Mammary epithelial cell (primary cell): ENCODE measurements at places on chromosomes 16 and 17.

DNA sequence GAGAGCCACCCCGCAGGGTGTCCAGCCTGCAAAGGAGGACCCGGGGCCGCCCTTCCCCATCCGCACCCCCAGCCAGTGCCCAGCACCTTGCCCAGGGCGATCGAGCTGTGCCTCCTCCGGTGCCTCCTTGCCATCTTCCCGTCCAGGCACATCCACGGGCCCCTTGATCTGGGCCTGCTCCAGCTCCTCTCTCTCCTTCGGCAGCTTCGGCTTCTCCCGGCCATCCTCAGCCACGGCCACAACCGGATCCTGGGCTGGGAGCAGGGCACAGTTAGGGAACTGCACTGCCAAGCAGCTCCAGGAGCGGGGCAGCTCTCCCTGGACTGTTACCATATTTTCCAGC is 13.8 kb downstream of the NDUFAF8 start:
- DNase-seq: no peak

DNA sequence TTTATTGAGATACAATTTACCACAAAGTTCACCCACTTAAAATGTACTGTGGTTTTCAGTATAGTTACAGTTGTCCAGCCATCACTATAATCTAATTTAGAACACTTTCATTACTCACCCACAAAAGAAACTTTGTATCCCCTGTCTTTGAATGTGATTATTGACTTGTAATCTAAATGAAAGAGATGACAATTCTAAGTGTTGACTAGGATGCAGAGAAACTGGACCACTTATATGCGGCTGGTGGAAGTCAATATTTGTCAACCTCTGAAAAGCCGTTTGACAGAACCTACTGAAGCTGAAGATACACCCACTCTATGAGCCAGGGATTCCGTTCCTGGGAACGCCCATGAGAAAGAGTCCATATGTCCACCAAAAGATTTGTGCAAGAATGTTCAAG is 36.8 kb downstream of the TEKT5 start:
- no peak for DNase-seq

DNA sequence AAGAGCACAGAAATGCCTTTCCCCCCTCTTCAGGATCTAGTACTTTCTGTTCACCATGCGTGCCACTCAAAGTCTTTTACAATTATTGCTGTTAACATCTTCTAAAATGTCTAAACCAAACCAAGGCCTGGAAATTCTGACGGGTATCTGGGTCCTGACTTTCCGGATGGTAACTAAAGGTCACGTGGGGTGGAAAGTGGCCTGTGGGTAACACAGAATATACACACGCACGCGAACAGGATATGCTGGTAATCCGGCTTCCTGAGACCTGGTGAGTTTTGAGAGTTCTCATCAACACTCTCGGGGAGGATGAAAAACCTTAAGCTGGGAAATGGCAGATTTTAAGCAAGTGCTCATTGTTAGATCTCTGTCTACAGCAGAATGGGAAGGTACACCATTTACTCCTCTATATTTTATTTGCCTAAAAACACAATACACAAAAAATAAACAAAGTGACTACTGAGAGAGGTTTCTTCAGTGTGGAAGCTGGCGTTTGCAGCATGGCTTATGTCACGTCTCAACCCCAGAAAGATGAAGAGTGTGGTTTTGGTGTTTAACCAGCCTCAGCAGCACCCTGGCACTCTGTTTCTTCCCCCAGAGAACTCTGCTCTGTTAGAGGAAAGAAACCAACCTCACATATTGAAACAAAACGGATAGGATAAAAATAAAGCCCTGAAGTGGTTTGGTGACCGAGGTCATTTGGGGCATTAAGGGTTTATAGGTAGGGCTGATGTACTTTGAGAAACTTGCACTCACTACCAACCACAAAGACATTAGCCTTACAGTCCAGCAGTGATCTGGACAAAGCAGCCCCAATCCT is 37.3 kb downstream of the SMG6 start:
- no peak for DNase-seq

DNA sequence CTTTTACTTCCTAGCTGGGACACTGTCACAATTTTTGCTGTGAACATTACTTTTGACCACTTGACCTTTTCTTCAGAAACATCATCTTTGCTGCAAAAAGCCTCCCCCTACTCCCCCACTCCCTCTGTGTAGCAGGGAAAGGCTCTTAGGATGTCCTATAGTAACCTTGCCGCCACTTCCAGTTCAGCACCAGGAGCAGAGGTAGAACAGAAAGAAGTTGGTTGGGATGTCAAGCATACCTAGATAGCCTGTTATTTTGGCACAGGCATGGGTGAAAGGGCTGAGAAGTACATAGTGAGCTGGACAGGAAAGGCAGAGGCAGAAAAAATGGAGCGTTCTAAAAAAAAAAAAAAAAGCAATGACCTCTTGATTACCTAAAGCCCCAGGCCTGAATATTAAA is 31.3 kb downstream of the SMIM36 start:
- no peak for DNase-seq

- peak; percentile 100 for DNase-seq
Measured at GRCh38 chr16:75305364-75306098, 54.1 kb upstream of the BCAR1 start.

GRCh38 chr17:27207073-27207513 is 86.8 kb upstream of the WSB1 start:
- DNase-seq: peak; percentile 70

DNA sequence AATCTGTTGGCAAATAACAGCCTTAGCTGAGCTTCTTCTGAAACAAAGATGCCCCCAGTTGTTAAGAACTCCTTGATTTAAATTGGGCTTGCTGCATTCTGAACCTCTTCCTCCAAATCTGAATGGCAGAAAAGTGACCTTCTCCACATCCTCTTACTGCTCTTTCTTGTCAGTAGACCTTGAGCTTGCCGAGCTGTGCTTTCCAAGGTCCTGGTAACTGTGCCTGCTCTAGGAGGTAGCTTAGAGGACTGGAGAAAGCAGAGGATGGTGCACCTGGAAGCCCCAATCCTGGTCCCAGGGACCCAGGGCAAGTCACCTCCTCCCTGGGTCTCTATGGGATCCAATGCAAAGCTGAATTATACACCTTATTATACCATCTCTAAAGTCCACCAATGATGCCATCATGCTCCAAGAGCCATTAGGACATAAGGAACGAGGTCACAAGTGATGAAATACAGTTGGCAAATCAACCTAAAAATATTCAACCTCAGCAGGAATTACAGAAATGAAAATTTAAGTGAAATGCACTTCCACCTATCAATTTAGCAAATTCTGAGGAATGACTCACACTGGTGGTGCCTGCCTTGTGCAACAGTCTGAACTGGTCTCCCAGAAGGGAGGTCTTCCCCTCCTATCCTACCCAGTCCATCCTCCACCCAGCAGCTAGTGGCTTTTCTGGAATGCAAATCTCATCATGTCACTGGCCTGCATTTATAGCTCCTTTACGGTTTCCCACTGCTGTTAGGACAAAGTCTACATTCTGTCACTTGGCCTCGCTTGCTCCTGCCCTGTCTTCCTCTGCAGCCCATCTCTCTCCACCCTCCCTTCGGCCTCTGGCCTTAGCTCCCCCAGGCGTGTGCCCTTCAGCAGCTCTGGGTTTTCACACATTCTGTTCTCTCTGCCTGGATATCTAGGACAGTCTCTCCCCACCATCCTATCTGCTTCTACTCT is 36.6 kb downstream of the TOM1L2 start:
- DNase-seq: peak; percentile 68

DNA sequence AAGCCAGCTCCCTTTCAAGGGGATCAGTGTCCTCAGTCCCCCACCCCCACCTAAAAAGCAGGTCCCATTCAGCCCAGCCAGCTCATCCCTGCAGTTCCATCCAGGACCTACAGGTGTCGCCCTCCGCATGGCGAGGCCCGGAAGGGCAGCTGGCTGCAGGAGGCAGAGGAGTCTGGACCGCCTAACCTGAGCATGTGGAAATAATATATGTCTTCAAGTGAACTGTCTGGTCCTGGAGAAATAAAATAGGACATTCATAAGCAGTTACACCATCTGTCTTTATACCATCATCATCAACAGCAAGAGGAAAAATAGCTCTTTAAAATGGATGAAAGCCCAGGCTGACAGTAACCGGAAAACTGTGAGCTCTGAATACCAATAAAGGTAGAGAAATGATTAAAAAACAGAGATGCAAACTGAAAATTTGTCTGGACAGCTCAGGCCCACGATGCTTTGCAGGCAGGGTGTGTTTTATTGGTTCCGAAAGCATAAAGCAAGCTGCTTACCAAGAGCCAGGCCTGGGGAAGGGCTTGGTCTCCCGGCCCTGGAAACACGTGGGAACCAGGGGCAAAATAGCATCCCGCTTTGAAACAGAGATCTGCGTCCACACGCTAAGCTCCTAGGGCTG is 215.2 kb downstream of the ZFHX3 start:
- DNase-seq: peak; percentile 52

GRCh38 chr16:4687946-4688673 is 5.3 kb upstream of the NUDT16L1 start:
- no peak for DNase-seq

DNA sequence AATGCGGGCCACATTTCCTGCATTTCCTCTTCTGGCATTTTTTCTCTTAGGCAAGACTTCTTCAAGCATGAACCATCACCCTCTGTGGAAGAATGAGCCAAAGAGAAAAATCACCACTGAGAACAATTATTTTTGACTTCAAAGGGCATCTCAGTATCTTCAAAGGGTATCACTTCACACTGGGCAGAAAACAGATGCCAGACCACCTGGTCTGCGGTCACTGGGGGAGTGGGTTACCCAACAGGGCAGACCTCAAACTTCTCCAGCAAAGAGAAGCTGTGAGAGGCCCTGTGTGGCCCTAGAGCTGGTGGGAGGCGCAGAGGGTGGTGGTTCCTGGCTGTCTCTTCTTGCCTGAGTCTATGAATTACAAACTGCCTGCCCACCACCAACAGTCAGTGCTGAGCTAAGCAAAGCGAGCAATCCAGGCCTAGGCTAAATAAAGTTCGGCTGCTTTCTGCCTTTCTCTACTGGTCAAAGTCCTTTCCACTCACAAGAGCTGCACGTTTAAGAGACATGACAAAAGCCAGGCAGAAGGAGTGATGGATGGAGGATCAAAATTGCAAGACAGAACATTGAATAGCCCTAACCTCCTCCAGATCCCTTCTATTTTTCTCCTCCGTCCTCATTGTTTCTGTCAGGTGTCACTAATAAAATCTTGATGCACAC is 602.7 kb upstream of the CDH5 start:
- DNase-seq: no peak

DNA sequence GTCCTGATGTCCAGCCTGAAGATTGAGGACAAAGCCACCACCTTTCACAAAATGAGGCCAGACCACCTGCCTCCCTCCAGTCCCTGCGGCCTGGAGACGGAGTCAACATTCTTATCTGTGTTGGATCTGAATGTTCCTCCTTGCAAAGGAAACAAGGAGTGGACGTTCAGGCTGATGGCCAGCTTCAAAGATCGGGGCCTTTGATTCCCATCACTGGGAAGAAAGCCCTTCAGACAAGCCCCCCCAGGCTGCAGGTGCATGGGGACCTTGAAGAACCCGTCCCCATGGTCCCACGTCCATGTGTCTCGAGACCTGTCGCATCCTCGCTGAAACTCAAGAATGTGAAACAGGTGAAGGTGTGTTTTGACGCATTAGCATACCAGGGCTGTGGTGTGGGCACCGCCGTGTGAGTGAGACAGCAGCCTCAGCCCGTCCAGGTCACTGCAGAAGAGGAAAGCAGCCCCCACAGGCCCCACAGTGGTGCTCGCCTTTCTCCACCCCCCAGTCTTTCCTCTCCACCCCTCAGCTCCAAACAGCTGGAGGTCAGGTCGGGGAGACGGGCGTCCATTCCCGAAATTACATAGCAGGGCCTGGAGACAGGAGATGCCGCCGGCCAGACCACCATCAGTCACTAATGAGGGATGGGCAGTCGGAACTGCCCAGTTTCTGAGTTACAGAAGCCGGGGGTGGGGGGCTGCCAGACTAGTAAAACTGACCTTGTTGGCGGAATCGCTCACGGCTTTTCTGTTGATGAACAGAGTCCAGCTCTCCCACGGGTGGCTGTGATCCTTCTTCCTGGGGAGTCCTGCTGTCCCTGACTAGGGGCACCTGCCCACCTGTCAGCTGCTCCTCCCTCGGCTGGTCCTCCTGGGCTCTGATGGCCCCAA is 877 bp upstream of the CSNK1D start:
- no peak for DNase-seq

DNA sequence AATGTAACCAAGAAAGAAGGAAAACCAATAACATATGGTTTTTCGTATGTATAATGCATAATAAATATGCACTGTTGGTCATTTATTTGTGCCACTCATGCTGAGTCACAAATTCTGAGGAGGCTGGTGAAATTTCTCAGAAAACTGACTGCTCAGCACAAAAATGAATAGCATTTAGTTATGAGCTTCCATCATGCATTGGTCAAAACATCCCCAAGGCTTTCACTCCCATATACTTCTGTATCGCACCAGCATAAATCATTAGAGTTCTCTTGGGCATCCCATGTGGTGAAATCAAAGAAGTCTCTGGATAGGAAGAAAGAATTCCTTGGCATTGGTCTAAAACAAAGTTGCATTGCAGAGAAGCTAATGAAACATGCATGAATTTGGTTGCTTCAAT is 785.6 kb upstream of the CDH8 start:
- no peak for DNase-seq

DNA sequence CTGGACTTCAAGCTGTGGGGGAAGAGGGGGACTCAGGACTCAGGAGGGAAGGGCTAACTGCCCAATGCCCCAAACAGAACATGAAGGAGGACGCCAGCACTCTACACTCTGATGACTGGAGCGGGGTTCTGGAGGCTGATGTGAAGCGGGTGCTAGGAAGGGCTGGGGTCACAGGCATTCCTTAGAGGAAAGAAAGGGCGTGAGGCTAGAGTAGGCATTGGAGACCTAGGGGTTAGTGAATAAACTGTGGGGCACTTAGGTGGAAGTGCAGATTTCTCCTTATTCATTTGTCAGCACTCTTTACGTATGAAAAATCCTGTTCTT is 760 bp upstream of the LMF1 start:
- DNase-seq: no peak

- DNase-seq: no peak
Measured at GRCh38 chr17:80319262-80319998, 58.8 kb downstream of the RNF213 start.

DNA sequence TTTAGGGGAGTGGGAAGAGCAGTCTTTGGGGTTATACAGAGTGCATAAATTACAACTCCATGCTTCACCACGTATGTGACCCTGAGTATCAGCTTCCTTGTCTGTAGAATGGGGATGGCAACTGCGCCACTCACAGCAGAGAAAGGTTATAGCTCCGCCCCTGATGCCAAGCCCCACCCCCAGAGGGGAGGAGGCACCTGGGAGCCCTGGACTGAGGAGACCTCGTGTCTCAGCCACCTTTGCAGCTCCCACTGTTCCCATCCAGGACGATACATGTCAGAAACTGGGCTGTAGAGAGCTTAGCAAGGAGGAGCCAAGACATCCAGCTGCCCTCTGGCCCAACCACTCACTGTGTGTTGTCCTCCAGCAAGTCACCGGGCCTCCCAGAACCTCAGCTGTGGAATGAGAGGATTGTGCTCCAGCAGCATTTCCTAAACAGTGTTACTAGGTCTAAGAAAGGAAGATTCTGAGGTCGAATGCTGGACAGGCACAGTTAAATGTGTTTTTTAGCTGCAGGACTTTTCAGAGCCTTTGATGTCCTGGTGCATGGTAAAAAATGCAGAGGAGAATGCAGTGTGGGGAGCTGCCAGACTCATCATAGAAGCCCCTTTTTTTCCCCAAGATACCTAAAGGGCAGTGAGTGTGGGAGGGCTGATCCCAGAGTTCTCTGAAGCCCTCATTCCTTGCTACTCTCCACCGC is 49.4 kb downstream of the BEAN1 start:
- no peak for DNase-seq

- peak; percentile 97 for DNase-seq
Measured at GRCh38 chr17:59842901-59843652, 49.7 kb downstream of the TUBD1 start.
